ENCODE measurements at places on chromosomes 4 and X.

GRCh38 chr4:1035510-1035909, 24.1 kb downstream of the FGFRL1 start:
- no peak for DNase-seq

DNA sequence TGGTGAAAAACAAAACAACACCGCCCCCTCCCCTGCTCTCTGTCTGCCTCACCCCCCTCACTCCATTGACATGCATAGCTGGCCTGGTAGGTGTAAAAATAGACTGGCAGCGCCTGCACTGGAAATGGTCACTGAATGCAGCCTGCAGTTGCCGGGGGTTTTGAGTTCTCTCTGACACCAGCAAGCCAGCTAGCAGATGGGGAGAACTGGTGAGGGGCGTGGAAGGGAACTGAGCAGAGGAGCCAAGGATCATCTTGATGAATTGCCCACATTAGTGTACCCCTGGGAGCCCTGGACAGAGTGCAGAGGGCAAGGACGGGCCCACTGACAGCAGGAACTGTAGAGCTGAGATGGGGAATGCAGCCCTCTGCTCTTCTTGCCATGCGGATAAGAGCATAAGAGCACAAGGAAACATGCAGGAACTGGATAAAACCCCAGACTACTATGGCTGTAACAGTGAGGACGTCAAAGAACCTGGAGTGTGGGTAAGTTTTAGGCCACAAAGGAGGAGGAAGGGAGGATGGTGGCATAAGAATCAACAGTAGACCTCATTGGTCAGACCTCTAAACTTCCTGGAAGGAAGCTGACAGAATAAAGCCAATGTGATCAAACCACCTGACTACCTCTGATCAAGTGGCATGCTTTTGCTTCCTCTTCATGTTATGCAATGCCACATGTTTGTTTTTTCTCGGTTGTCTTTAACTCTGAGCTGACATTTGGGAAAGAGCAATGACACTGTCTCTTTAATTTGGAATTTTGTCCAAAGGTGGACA, 96.3 kb downstream of the ANK2 start:
- DNase-seq, result no peak

GRCh38 chr4:159227378-159227777, 124.5 kb downstream of the RAPGEF2 start:
- DNase-seq, result no peak

- DNase-seq, result no peak
Observed at GRCh38 chr4:186727977-186728519, 4.4 kb upstream of the FAT1 start.

- no peak for DNase-seq
Observed at GRCh38 chr4:3019145-3019846, 55.0 kb downstream of the HTT-AS start.

GRCh38 chr4:18931643-18932377, 910.3 kb upstream of the LCORL start:
- no peak for DNase-seq

GRCh38 chr4:78414116-78414515, 137.5 kb upstream of the ANXA3 start:
- no peak for DNase-seq

DNA sequence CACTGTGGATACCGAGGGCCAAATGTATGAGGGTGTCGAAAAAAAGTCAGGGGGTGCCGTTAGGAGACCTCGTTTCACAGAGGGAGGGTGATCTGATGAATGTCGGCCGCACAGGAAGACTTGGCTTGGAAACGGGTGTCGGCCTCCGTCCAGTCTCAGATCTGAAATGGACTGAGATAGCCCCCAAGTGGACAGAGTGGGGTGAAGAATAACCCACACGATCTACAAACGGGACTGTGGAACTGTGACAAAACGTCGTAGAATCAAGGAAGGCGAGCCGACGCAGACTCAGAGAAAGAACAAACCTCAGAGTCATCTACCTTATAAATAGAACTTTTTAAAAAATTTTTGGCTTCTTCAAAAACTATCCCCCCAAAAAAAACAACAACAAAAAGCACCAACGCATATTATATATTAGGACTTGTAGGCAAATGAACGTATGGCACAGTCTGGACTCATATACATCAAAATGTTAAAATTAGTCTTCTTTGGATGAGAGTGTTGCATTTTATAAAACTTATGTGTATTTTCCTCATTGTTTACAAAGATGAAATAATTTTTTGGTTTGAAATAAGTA, 63.8 kb upstream of the IRF2 start:
- DNase-seq, result peak; percentile 95

GRCh38 chrX:14027511-14028019, 2.1 kb downstream of the GEMIN8 start:
- peak; percentile 75 for DNase-seq

- DNase-seq, result no peak
Observed at GRCh38 chrX:14675500-14675899, 146.2 kb downstream of the GLRA2 start.

GRCh38 chr4:155765149-155765548, 6.3 kb downstream of the GUCY1B1 start:
- DNase-seq, result no peak

DNA sequence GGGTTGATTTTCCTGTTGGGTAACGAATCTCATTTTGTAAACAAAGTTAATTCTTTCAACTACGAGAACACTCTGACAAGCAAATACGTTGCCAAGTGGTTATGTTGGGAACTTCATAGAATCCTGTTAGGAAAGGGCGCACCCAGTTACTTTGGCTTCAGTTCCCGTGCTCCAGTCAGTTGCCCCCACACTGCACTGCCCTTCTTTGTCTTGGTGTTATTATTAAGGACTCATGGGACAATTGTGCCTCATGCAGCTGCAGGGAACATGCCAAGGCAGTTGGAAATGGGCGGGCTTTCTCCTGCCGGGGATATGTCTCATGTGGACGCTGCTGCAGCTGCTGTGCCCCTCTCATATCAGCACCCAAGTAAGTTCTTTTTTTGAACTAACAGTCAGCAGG, 28.9 kb downstream of the OFD1 start:
- no peak for DNase-seq

DNA sequence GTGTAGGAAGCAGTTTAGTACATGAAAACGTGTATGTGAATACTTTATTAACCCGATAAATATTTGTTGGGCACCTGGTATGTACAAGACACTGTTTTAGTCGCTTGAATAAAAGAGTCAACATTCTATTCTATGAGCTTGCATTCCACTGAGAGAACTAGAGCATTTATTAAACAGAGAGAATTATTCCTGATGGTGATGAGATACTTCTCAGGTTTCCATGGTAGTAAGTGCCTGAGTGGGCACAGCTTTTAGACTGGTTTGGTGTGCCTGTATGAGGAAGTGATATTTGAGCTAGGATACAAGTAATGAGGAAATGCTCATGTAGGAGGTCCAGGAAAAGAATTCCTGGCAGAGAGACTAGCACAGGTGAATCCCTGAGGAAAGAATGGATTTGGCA, 94.2 kb downstream of the ATP10D start:
- no peak for DNase-seq

GRCh38 chr4:76250962-76251361, 559 bp upstream of the FAM47E start:
- DNase-seq, result no peak

GRCh38 chr4:2535376-2536192, 863 bp upstream of the FAM193A start:
- peak; percentile 24 for DNase-seq

- DNase-seq, result no peak
Observed at GRCh38 chr4:41296995-41297394, 40.3 kb downstream of the UCHL1 start.

- DNase-seq, result no peak
Observed at GRCh38 chr4:173556398-173557131, 26.5 kb upstream of the HAND2 start.

DNA sequence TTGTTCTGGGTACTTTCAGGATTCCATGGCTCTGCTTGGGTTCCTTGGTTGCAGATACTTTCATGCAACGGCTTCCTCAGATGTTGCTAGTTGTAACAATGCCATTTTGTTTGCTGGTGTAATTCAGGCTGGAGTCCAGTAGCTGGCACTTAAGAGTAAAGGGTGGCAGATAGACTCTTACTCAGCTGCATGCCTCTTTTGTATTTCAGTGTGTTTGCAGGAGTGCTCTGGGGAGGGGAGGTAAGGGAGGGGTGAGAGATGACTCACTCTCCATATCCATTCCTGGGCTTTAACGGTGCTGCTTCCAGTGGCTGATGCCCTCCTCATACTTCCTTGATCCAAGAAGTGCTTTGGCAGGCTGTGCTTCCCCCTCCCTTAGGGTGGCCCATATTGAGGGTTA, 155.2 kb downstream of the ZNF330 start:
- DNase-seq, result peak; percentile 84

DNA sequence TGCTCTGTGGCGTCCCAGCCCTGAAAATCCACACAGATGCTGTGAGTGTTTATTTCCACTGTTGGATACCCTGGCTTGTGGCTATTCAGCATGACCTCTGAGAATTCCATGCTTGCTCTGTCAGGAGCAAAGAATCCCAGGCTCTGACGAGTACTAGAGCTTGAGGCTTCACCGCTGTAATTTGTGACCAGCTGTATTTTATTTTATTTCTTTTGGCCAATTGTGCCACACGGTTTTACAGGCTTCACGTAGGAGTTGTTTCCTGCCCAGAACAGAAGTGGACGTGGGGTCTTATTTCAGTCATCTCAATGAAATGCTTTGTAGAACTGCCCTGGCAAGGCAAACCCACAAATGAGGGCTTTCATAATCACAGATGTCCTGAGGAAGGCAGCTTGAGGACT, 69.4 kb upstream of the CLDN34 start:
- peak; percentile 18 for DNase-seq

GRCh38 chr4:108365551-108365950, 196.8 kb upstream of the LEF1 start:
- DNase-seq, result no peak
